ENCODE measurements at places on chromosomes 3 and 15.

- no peak for DNase-seq
Measured at GRCh38 chr3:127165036-127165435, 27.9 kb upstream of the PRR23E start.

- DNase-seq, result no peak
Measured at GRCh38 chr3:172607305-172608121, 84.3 kb upstream of the TNFSF10 start.

GRCh38 chr3:10370429-10370828 is 49.5 kb upstream of the SEC13 start:
- DNase-seq, result no peak

GRCh38 chr3:161551697-161552096 is 55.1 kb downstream of the OTOL1 start:
- no peak for DNase-seq

DNA sequence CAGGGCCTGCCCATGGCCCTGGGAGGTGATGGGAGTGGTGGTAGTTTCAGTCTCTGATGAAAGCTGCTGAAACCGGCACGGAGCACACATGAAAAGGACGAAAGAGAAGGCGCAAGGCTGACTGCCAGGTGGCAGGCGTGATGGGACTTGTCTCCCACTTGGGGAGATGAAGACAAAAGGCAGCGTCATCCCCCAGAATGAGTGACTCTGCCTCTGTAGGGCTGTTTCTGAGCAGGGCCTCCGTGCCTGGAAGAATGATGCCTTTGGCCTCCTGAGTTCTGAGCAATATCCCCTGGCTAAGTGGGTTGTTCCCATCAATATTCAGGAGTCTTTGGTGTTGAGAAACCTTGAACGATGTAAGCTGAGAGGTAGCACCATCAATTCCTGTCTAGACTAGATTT is 237.8 kb downstream of the OPA1 start:
- no peak for DNase-seq

DNA sequence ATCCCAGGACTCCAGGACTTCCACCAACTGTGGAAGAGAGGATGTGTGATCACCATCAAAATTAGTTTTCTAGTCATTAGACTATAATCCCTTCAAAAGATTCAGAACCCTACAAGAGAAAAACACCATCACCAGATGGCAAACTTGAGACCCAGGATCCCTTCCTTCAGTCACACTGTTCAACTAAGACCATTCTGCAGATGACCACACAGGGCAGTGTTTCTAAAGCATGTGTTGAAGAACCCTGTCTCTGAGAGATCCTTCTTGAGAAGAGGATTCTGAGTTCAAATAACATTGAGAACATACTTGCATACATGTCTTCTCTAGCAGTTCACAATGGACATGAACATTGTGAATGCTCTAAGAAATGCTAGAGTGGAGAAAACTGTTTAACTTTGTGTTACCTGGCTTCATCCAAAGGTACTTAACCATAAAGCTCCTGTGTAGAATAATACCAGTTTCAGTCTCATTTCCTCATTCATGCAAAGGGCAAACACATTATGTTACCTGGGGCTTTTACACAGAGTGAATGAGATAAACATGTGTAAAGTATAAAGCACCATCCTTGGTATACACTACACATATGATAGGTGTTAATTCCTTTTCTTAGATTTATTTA is 2.4 kb upstream of the ADGRG7 start:
- DNase-seq, result no peak

DNA sequence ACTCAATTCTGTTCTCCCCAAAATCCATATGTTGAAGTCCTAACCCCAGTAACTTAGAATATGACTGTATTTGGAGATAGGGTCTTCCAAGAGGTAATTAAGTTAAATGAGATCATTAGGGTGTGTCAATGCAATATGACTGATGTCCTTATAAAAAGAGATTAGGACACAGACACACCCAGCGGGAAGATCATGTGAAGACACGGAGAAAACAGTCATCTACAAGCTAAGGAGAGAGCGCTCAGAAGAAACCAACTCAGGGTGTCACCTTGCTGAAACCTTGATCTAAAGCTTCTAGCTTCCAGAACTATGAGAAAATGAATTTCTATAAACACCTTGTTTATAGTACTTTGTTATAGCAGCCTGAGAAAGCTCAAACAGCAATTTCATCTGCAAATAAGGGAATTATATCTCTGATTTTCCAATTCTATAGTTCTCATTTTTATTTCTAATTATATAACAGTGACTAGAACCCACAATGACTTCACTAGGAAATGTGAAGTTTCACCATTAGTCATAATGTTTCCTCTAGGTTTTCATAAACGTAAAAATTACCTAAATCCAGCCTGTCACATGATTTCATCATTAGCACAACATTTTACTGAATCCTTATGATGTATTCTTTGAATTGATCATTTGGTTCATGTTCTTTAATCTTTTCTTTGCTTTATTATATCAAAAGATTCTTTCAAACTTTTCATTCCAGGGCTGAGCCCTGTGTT is 459.1 kb upstream of the MDFIC2 start:
- no peak for DNase-seq

- no peak for DNase-seq
Measured at GRCh38 chr15:62781081-62781497, 261.5 kb upstream of the TPM1 start.

DNA sequence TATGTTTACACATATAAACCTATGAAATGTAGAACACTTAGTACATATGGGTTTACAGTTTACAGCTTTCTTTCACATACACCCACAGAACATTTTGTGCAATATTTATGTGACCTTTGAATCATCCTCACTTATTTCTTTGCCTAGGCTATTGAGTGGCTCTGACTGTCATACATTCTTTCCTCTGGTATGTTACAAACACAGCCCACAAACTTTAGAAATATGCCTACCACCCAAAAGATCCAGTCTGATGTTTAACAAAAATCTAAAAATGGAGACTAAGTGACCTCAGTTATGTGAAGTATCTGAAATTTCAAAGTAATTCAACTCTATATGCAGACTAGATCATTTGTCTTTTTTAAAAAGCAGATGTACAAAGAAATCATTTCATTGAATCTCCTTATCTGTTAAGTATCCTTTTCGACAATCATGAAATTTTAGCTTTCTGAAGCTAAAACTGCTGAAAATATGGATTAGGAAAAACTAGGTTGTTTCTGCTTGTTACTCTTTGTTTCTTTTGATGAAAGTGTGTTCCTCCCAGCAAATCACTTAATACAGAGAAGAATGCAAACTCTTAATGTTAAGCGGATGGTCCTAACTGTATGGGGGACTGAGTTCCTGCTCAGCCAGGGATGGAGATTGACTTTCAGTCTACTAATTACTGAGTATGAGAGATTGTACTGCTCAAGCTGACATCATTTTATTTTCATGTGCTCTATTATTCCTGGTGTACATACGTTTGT is 27.7 kb downstream of the CCDC54 start:
- DNase-seq, result no peak

- DNase-seq, result no peak
Measured at GRCh38 chr15:75007216-75007615, 11.9 kb downstream of the SCAMP5 start.

- no peak for DNase-seq
Measured at GRCh38 chr3:45583021-45583851, 11.3 kb upstream of the LIMD1 start.

DNA sequence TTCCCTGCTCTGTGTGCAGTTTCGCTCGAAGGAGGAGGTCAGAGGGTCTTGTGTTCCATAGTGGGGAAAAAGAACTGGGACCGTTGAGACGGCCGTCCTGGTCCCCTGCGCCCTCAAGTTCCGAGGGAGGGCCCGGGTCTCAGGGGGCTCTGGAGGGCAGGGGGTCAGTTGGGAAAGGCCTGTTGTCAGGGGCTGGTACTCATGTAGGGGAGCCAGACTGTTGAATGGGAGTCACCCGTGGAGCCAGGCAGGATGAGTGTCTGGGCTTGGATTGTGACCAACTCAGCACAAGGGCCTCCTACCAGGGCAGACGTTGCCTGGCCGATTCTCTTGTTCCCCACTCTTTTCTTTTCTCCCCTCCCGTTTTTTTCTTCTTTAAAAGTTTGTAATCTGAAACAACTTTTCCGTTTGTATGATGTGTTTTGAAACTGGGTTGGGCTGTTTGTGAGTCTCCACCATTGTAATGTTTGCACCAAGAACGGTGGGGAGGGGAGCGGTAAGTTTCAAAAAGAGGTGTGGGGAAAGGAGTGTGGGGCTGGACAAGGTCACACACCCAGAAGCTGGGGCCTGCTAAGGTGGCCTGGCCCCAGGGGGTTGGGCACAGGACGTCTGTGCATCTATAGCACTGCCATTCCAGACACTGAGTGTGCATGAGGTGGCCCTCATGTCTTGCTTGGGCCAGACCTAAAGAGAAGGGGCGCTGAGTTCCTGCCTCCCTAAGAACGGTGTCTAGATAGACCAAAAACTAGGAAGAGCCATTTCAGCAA is 1.1 kb downstream of the CMTM7 start:
- no peak for DNase-seq

- no peak for DNase-seq
Measured at GRCh38 chr3:171494457-171495109, 34.4 kb upstream of the TNIK start.

- peak; percentile 13 for DNase-seq
Measured at GRCh38 chr15:58410353-58410752, 21.4 kb upstream of the LIPC start.

DNA sequence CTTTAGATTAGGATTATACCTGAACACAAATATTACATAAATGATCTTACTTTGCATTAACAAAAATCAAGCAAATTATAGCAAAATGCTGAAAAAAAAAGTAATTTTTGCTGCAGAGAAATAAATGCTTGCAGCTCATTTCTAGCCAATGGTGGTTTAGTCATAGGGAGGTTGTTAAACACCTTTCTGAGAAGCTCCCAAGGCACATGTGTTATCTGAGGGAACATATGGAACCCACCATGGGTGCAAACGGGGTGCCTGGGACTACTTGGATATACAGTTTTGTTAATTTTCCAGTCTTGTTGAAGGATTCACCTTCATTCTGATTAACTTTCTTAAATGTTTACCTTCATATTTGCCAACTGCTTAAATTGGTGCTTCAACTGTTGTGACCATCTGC is 8.9 kb upstream of the RAMAC start:
- no peak for DNase-seq

DNA sequence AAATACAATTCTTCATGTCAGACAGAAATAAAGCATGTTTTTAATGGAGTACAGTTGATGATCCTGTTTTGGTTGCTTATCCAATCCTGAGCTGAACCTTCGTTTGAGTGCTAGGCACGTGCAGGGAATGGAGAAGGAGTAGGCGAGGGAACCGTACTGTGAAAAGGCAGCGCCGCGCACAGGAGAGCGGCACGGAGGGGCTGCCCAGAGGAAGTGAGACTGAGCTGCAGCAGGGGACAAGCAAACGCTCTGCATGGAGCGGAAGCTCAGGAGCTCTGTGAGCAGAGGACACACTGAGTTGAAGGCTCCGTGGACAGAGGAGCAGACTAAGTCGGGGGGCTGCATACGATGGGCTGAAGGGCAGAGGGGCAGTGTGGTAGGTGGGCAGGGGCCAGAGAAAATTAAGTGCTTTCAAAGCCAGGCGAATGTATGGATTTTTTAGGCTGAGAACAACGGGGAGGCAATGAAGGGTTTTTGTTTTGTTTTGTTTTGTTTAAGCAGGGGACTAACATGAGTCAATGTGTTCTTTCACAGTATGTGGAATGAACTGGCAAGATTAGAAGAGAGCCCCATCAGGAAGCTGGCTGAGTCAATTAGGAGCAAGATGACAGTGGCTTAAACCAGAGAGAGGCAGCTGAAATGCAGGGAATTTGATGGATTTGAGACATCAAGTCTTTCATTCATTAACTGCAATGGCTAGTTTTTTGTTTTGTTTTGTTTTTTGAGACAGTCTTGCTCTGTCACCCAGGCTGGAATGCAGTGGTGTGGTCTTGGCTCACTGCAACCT is 23.8 kb upstream of the TM2D3 start:
- no peak for DNase-seq

DNA sequence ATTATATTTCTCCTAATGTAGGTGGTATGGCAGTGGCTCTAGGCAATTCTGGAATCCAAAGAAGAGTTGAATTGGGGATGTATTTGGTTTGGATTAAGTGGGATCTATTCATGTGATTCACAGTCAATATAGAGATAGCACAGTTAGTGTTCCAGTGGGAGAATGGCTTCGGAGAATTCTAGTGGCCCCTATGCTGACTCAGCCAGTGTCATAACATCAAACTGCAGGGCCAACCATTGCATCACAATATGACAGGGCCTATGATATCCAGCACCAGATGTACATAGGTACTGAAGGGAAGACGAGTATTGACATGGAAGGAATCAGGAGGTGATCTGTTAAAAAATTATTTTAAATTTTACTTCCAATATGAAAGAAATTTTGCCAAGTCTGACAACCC is 302.8 kb upstream of the UBE2E2 start:
- DNase-seq, result no peak

- DNase-seq, result no peak
Measured at GRCh38 chr3:35393901-35394799, 245.2 kb upstream of the ARPP21 start.

GRCh38 chr3:38542401-38543298 is 46.5 kb downstream of the EXOG start:
- DNase-seq, result no peak

DNA sequence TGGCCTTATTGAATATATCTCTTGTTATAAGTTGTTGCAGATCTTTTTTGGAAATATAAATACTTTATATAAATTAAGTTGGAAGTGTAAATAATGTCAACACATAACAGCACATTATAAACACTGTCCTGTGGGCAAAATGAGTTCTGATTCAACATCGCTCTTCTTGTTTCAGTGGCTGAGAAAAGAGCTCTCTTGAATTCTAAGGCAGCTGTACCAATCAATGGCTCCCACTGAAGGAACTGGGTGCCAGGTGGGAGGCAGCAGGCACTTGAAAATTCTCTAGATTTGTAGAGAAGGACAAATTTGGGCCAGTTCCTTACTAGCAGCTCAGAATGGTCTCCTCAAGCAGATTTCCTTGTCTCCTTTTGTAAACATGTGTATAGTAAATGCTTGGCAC is 45.6 kb downstream of the CHST2 start:
- DNase-seq, result no peak

- DNase-seq, result no peak
Measured at GRCh38 chr3:134076851-134077250, 47.1 kb upstream of the SLCO2A1 start.

DNA sequence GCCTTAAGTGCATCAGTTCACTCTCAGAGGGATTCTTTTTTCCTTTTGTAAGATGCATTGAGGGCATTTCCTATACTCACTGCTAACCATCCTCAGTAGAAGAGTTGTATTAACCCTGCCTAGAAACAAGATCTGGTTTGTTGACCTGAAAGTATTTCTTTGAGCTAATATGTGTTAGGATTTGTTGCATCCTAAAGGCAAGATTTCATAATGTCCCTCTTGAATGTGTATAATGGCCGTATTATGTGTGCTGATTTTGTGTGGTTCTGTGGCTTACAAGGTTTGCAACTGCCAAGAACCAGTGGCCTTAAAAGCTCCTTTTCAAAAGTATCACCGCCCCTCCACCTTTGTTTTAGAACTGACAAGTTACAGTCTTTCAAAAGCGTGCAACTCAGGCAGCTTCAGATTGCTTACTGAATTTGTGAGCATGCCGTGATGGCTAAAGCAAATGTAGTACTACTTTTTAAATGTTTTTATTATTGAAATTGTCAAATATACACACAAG is 182.0 kb upstream of the BHLHE40 start:
- no peak for DNase-seq

Measured in activated T-cell treated with anti-CD3 and anti-CD28 coated beads for 24 hours (primary cell).